Stimulated activated CD4-positive, alpha-beta T cell treated with anti-CD3 and anti-CD28 coated beads, Interleukin-15, amount 100 ng/mL, for 1 hour (primary cell): ENCODE measurements at places on chromosomes 6 and 20.

DNA sequence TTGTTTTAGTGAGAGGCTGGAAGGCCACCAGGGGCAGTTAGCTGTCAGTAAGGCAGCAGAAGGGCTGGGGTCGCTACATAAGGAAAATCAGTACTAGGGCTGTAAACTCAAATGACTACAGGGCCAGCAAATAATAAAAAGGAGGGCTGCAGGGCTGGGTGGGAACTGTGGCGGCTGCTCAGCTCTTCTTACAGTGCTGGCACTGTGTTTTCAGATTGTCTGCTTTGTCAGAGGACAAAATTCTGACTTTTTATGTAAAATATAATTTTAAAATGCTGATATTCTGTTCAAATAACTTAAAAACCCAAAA is 23.2 kb downstream of the HLA-A start:
- DNase-seq, result no peak

DNA sequence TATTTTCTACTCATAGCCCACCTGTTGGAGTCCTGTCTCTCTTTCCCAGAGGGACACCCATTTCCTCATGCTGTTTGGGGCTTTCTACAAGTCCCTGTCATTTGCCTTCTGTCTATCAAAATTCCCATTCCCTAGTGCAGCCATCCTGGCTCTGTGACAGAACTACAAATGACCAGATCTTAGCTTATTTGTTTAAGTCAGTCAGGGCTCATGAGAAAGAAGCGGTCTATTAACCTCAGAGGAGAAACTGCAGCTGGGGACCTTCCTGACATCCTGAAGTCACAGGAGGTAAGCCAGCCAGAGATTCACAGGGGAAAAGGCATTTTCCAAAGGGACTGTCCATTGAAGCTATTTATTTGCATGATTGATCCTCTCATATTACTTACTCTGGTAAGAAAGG is 1.7 kb upstream of the COL9A1 start:
- no peak for DNase-seq

- DNase-seq, result no peak
Observed at GRCh38 chr6:41122373-41122772, 31.8 kb downstream of the TREML1 start.

- no peak for DNase-seq
Observed at GRCh38 chr6:15536198-15536955, 126.5 kb downstream of the DTNBP1 start.
